ENCODE measurements at places on chromosomes 6 and 20. TPM values are rescaled to one million over a fixed set of nuclear protein-coding genes. Genes with fewer than 3 reads are reported as not detected.

- peaks cover 12% of the 10 kb centered on the region for H3K27me3 ChIP-seq
- no peak overlapping the region for H3K4me3 ChIP-seq
- no peaks in the 10 kb centered on the region for H3K36me3 ChIP-seq
- H3K4me1 ChIP-seq: no peaks in the 10 kb centered on the region
- DNase-seq: no peak
These were observed 456.8 kb downstream of the MAFB start for GRCh38 chr20:40232273-40232672.

GRCh38 chr20:25243416-25243979 is 4.4 kb upstream of the PYGB start:
- no peak for DNase-seq
- peaks cover 28% of the 10 kb centered on the region for H3K36me3 ChIP-seq
- no peak overlapping the region for H3K4me3 ChIP-seq
- H3K27ac ChIP-seq: peak overlapping the region; percentile 50
- peaks cover 19% of the 10 kb centered on the region for H3K4me1 ChIP-seq

DNA sequence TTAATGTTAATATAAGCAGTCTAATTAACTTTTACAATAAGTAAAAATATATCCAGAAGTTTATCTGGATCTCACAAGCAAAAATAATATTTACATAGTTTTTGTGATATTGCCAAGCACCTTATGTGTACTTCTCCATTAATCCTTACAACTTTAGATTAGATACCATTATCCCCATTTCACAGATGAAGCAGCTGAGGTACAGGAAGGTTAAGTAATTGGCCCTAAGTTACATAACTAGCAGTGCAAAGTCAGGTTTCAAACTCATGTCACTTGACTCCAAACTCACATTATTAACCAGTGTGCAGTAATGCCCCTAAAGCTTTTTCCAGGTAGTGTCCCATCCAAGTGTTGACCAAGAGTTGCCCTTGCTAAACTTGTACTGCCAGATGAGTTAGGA is 248.6 kb upstream of the STXBP5 start:
- no peak overlapping the region for H3K27ac ChIP-seq
- no peak overlapping the region for H3K4me3 ChIP-seq
- DNase-seq: no peak
- H3K36me3 ChIP-seq: no peaks in the 10 kb centered on the region

DNA sequence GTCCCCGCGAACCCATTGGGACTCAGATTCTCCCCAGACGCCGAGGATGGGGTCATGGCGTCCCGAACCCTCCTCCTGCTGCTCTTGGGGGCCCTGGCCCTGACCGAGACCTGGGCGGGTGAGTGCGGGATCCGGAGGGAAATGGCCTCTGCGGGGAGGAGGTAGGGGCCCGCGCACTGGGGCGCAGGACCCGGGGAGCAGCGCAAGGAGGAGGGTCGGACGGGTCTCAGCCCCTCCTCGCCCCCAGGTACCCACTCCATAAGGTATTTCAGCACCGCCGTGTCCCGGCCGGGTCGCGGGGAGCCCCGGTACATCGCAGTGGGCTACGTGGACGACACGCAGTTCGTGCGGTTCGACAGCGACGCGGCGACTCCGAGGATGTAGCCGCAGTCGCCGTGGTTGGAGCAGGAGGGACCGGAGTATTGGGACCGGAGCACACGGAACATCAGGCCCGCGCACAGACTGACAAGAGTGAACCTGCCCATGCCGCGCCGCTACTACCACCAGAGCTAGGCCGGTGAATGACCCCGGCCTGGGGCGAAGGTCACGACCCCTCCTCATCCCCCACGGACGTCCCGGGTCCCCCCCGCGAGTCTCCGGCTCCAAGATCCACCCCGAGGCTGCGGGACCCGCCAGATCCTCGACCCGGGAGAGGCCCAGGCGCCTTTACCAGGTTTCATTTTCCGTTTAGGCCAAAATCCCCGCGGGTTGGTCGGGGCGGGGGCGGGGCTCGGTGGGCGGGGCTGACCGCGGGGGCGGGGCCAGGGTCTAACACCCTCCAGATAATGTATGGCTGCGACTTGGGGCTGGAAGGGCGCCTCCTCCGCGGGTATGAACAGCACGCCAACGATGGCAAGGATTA is 15.7 kb upstream of the HLA-A start:
- peak; percentile 50 for DNase-seq
- H3K36me3 ChIP-seq: peaks cover 25% of the 10 kb centered on the region
- no peaks in the 10 kb centered on the region for H3K27me3 ChIP-seq
- H3K4me1 ChIP-seq: peaks cover 20% of the 10 kb centered on the region
- peak overlapping the region; percentile 88 for H3K4me3 ChIP-seq
- H3K27ac ChIP-seq: peak overlapping the region; percentile 76

GRCh38 chr20:38700141-38700540 is 24.1 kb upstream of the SLC32A1 start:
- no peaks in the 10 kb centered on the region for H3K27me3 ChIP-seq
- no peak for DNase-seq
- no peak overlapping the region for H3K27ac ChIP-seq

GRCh38 chr6:15914553-15914952 is 214.3 kb upstream of the MYLIP start:
- no peaks in the 10 kb centered on the region for H3K36me3 ChIP-seq
- no peak overlapping the region for H3K4me3 ChIP-seq
- H3K4me1 ChIP-seq: no peaks in the 10 kb centered on the region
- H3K27ac ChIP-seq: no peak overlapping the region
- no peak for DNase-seq

- H3K36me3 ChIP-seq: no peaks in the 10 kb centered on the region
- H3K27me3 ChIP-seq: no peaks in the 10 kb centered on the region
- no peak overlapping the region for H3K4me3 ChIP-seq
These were observed 46.6 kb upstream of the CCN6 start for GRCh38 chr6:112007254-112007653.

DNA sequence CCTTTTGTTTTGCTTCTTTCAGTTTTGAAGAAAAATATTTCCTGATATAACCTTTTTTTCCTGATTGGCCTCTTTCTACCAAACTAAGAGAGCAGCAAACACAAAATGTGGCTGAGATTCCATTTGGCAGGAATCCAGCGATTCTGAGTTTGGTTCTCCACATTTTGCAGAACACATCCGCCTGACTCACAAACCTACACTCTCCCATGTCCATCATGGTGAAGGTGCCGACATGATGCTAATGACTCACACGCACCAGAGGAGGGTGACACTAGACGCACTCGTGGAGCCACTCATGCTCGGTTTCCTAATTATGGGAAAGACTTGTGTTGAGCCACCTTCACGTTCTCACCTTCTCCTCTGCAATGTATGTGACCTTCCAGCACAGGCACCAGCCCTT is 45.9 kb upstream of the DUSP22 start:
- H3K36me3 ChIP-seq: no peaks in the 10 kb centered on the region
- no peak overlapping the region for H3K27ac ChIP-seq
- no peaks in the 10 kb centered on the region for H3K4me1 ChIP-seq
- DNase-seq: no peak
- no peak overlapping the region for H3K4me3 ChIP-seq

DNA sequence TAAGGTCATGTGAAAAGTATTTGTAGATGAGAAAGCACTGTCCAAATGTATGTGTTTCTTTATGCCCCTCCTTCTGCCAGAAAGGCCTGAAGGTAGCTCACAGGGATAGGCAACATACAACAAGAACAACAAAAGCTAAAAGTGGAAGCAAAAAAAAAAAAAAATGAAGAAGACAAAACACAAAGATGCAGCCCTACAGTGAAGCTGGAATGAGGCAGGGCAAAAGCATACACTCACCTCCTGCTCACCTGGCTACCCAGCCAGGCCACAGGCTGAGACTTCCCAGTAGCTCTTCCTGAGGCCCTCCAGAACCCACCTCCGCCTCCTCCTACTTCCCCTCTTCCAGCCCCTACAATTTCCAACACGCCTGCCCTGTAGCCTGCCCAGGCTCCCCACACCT is 2.4 kb downstream of the UNC5CL start:
- H3K4me3 ChIP-seq: peak overlapping the region; percentile 73
- H3K27me3 ChIP-seq: no peaks in the 10 kb centered on the region
- peaks cover 20% of the 10 kb centered on the region for H3K36me3 ChIP-seq
- peak overlapping the region; percentile 38 for H3K27ac ChIP-seq

GRCh38 chr6:32107406-32107805 is 1.7 kb downstream of the TNXB start:
- no peak overlapping the region for H3K27ac ChIP-seq
- H3K4me3 ChIP-seq: no peak overlapping the region
- H3K36me3 ChIP-seq: peaks cover 7% of the 10 kb centered on the region
- peaks cover 76% of the 10 kb centered on the region for H3K27me3 ChIP-seq

- H3K27ac ChIP-seq: no peak overlapping the region
- H3K27me3 ChIP-seq: no peaks in the 10 kb centered on the region
- peaks cover 2% of the 10 kb centered on the region for H3K4me1 ChIP-seq
- H3K36me3 ChIP-seq: no peaks in the 10 kb centered on the region
- no peak for DNase-seq
- H3K4me3 ChIP-seq: no peak overlapping the region
These were observed 97.4 kb downstream of the RIN2 start for GRCh38 chr20:19855416-19855815.

DNA sequence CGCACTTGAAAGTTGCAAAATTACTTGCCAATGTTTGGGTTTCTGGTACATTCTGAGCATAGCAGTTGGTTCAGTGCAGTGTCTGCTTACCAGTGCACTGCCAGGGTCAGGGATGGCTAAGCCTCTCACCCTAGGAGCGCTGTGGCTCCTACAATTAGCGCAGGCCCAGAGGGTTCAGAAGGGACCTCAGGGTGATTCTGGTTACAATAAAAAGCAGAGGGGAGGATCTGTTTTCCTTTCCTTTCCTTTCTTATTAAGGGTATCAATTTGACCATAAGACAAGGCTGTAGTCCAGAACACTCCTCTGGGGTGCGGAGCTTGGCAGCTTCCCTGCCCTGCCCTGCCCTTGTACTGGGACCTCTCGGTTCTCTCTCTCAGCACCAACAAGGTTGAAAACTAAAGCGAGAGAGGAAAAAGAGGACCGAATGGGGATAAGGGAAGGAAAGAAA is 2.6 kb downstream of the MAFB start:
- peaks cover 6% of the 10 kb centered on the region for H3K4me1 ChIP-seq
- H3K36me3 ChIP-seq: peaks cover 17% of the 10 kb centered on the region
- no peak overlapping the region for H3K27ac ChIP-seq
- H3K4me3 ChIP-seq: no peak overlapping the region

GRCh38 chr6:158528826-158529225 is 31.1 kb upstream of the TMEM181 start:
- peaks cover 25% of the 10 kb centered on the region for H3K27me3 ChIP-seq
- no peak for DNase-seq
- H3K4me3 ChIP-seq: no peak overlapping the region
- H3K27ac ChIP-seq: no peak overlapping the region
- H3K36me3 ChIP-seq: peaks cover 6% of the 10 kb centered on the region

DNA sequence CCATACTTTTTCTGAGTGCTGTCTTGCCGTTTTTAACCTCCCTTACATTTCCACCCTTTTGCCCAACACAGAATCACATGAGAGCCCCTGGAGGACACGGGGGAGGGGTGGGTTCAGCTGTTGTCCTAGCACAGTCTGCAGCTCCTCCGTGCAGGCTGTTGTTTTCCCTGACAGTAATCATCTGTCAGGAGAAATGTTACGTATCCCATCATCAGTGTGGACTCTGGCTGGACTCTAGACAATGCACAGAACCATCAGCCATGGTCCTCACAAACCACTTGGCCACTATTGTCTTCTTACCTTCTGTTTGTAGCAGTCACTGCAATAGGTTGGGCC is 92.1 kb downstream of the RIN2 start:
- no peaks in the 10 kb centered on the region for H3K4me1 ChIP-seq
- H3K4me3 ChIP-seq: no peak overlapping the region
- DNase-seq: no peak
- no peak overlapping the region for H3K27ac ChIP-seq

GRCh38 chr6:146290589-146290901 is 253.1 kb upstream of the RAB32 start:
- no peaks in the 10 kb centered on the region for H3K36me3 ChIP-seq
- no peak overlapping the region for H3K4me3 ChIP-seq
- DNase-seq: no peak
- peaks cover 13% of the 10 kb centered on the region for H3K4me1 ChIP-seq
- no peaks in the 10 kb centered on the region for H3K27me3 ChIP-seq

DNA sequence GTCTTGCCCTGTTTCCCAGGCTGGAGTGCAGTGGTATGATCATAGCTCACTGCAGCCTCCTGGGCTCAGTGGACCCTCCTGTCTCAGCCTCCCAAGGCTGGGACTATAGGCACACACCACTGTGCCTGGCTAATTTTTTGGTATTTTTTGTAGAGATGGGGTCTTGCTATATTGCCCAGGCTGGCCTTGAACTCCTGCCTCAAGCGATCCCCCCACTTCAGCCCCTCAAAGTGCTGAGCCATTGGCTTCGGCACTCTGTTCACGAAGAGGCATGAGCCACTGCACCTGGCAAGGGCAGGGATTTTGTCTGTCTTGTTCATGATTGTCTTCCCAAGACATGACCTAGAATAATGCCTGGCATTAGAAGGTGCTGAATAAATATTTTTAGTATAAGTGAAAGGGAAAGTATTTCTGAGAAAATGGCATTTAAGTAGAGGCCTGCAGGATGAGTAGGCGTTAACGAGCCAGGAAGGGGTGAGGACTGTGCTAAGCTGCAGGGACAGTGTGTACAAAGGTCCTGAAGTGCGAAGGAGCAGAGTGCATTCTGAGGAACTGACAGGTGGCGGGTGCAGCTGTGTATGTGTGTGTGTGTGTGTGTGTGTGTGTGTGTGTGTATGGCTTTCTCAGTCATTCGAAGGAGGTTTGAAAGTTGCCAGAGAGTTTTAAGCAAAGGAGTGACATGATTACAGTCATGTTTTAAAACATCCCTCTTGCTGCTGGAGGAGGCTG is 43.0 kb downstream of the VEGFA start:
- H3K27me3 ChIP-seq: no peaks in the 10 kb centered on the region
- no peaks in the 10 kb centered on the region for H3K36me3 ChIP-seq
- peaks cover 85% of the 10 kb centered on the region for H3K4me1 ChIP-seq
- H3K4me3 ChIP-seq: no peak overlapping the region
- H3K27ac ChIP-seq: peak overlapping the region; percentile 2

- peaks cover 9% of the 10 kb centered on the region for H3K4me1 ChIP-seq
- no peak for DNase-seq
- H3K27me3 ChIP-seq: no peaks in the 10 kb centered on the region
- no peak overlapping the region for H3K27ac ChIP-seq
- H3K4me3 ChIP-seq: no peak overlapping the region
These were observed 164.7 kb upstream of the PDE7B start for GRCh38 chr6:135686784-135687301.

- H3K27ac ChIP-seq: peak overlapping the region; percentile 89
- H3K4me3 ChIP-seq: peak overlapping the region; percentile 88
- no peak for DNase-seq
- no peaks in the 10 kb centered on the region for H3K27me3 ChIP-seq
- H3K36me3 ChIP-seq: peaks cover 84% of the 10 kb centered on the region
These were observed 1.6 kb downstream of the SLC44A4 start for GRCh38 chr6:31877125-31877650.

COX4I2 gene
- not detected for total RNA-seq

HLA-DOA gene
- total RNA-seq: 1.7 TPM

MAFB gene
- total RNA-seq: 0.17 TPM

SLC22A7 gene
- total RNA-seq: not detected

BPIFA1 gene
- not detected for total RNA-seq

POM121L2 gene
- not detected for total RNA-seq

GLP1R gene
- total RNA-seq: 4.8 TPM

SLC2A10 gene
- total RNA-seq: 24.9 TPM

SFTA2 gene
- 184 TPM for total RNA-seq

RNASET2 gene
- 70.2 TPM for total RNA-seq

Measured in Calu3 (cell line).